Activated CD4-positive, CD25-positive, alpha-beta regulatory T cell (primary cell): ENCODE measurements at places on chromosomes 7 and 10.

DNA sequence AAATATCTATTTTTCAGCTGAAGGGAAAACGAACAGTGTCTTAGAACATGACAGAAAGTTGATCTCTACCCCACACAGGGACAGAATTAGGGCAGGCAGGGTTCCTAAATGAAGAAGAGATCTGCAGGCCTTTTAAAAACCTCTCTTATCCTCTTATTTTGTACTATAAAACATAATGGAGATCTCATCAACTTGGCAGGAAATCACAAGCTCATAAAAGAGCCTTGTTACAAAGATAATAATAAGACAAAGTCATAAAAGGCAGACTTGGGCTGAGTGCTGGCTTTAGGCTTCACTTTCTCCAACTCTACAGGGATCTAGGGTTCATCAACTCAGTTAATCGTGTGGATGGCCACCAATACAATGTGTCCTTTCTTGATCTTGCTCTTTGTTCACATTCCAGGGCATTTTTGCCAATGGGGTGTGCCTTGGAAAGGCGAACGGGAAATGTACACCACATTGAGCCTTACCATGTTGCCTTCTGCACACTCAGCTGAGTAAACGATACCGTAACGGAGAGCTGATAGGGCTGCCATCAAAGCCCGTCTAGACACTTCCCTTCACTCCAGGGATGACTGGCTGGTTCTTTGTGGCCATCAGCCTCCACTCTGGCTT lies 7.1 kb upstream of the TEX36 start:
- DNase-seq, result no peak

DNA sequence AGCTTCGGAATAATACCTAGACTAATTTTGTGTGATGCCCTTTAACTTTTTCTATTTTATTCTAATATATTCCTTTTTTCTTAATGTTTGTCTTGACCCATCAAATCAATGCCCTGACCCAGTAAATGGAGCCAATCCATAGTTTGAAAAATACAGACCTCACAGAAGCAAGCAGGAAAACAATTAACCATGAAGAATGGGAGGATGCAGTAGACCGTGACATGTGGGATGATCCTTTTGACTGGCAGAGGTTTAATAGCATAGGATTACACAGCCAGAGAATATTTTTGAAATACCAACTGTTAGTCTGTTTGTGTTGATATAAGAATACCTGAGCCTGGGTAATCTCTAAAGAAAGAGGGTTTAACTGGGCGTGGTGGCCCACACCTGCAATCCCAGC lies 142.6 kb upstream of the NEBL start:
- DNase-seq, result no peak

- DNase-seq, result no peak
Observed at GRCh38 chr7:25485026-25485425, 256.7 kb upstream of the NPVF start.

GRCh38 chr7:27971171-27971812 lies 209.3 kb downstream of the JAZF1 start:
- no peak for DNase-seq

DNA sequence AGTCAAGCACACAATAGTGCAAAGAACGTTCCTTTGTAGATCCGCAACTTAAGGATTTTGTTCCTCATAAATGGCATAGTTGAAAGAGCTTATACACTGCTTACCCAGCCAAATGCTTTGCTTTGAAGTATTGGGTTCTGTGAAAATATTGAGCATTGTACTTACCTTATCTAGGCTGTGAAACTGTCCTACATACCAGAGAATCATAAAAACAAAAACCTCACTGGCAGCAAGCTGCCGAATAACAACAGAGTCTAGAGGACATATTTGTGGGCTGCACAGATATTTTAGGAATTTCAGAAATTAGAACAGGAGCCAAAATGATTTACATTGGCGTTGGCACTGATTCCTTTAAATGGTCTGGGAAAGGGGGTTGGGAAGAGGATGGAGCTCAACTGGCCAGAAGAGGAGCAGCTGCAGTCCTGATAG lies 174.8 kb downstream of the RTKN2 start:
- no peak for DNase-seq

GRCh38 chr7:139341776-139342226 lies 664 bp downstream of the FMC1 start:
- no peak for DNase-seq

GRCh38 chr10:124611738-124612137 lies 132.4 kb downstream of the FAM53B start:
- DNase-seq, result peak; percentile 16

DNA sequence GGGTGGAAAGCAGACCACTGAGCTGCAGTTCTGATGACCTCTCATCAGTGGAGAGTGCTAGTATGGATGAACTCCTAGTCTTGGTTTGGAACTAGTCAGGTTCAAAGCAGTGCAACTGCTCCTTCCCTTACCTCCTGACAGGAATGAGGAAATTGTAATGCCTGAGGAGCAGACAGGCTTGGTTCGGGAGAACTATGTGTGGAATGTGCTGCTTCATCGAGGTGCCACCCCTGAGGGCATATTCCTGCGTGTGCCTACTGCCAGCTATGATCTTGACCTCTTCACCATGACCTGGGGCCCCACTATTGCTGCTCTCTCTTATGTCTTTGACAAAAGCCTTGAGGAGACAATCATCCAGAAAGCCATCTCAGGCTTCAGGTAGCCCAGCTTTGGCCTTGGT lies 27.4 kb upstream of the NFKB2 start:
- no peak for DNase-seq

GRCh38 chr7:21948364-21948763 lies 2.7 kb upstream of the CDCA7L start:
- no peak for DNase-seq

DNA sequence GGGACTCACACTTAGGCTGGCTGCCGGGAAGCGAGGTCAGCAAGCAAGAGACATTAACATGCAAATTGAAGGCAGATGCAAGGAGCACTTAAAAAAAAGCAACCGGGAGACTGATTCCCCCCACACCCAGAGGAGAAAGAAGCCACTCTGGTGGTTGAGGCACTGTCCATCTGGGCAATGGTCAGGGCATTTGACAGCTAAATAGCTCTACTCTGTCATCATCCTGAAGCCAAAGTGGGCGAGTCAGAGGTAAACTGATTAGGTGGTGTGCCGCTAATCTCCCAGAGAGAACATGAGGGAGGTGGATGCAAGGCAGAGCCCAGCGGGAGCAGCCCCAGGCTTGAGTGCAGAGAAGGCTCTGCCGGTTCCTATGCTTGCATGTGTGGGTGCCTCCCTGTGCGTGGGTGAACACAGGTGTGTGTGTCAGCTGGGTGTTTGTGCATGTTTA lies 100.6 kb downstream of the PLXNA4 start:
- no peak for DNase-seq

- DNase-seq, result no peak
Observed at GRCh38 chr7:10998996-10999757, 25.5 kb downstream of the PHF14 start.

DNA sequence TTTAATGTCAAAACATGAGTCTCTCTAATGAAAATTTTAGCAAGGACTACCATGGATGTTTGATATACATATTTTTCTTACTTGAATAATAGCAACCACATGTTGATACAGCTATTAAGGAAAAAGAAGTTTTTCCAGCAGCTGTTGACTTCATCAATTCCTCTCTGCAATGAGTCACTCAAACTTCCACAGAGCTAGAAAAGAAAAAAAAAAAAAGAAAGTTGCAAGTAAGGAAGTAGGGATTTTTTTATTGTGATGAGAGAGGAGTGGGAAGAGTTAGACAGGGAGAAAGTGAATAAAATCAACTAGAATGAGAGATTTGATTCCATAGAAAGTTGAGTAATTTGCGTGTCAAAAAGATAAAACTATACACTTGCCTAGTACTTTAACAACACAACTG lies 46.2 kb downstream of the CAV1 start:
- DNase-seq, result no peak

- DNase-seq, result no peak
Observed at GRCh38 chr10:37222046-37222445, 96.6 kb downstream of the ANKRD30A start.

GRCh38 chr7:44197474-44197873 lies 3.3 kb upstream of the YKT6 start:
- DNase-seq, result no peak

DNA sequence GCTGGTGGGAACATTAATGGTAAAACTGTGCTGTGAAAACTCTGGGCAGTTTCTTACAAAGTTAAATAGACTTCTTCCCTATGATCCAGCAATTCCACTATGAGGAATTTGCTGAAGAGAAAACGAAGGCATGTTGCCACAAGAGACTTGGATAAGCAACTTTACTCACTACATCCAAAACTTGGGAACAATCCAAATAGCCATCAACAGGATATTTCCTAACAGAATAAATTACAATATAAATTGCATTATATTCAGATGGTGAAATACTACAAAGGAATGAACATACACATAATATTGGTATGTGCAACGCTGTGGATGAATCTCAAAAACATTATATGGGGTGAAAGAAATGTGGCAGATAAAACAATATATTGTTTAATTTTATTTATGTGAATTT lies 21.4 kb upstream of the MKI67 start:
- DNase-seq, result no peak

DNA sequence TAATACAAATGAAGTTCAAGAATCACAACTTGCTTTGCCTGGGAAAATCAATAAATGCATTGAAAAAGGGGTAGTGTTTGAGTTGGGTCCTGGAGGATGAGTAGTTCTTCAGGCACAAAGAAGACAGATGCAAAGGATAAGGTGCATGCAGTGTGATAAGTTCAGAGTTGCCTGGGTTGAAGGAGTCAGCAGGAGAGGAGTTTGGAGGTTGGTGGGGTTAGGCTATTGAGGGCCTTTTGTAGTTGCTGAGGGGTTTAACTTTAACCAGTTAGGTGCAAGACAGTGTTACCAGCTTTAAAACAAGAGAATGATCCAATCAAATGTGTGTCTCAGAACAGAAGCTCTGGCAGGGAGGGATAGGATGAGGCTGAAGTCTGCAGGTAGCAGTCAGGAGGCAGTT lies 44.3 kb upstream of the GLCCI1 start:
- DNase-seq, result no peak

DNA sequence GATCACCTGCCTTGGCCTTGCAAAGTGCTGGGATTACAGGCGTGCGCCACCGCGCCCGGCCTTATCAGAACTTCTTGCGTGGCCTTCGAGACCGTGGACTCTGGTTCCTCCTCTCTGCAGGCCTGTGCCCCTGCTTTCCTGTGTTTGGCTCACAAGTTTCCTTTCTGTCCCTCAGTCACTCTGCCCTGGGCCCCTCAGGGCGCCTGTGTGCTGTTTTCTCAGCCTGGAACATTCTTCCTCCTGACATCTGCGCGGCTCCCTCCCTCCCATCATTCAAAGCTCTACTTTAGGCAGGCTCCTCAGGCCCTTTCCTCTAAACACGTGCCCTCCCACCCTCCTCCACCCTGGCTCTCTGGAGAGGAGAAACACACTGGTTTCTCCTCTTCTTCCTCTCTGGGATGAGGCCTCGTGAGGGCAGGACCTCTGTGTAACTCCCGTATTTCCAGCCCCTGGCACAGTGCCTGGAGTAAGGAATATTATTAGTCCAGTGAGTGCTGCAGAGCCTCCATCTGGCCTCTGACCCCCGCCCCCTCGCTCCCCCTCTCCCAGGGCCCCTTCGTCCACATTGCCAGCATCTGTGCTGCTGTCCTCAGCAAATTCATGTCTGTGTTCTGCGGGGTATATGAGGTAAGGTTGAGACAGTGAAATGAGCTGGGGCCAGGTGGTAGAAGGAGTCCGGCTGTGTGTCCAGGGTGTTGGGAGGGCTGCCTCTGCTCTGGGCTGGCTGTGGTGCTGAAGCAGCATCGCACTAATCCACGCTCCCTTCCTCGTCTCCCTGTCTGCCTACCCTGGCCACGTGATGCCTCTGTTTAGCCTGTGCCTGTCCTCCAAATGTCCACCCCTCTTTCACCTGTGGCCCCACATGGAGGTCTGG lies 7.1 kb downstream of the CLCN1 start:
- DNase-seq, result no peak

DNA sequence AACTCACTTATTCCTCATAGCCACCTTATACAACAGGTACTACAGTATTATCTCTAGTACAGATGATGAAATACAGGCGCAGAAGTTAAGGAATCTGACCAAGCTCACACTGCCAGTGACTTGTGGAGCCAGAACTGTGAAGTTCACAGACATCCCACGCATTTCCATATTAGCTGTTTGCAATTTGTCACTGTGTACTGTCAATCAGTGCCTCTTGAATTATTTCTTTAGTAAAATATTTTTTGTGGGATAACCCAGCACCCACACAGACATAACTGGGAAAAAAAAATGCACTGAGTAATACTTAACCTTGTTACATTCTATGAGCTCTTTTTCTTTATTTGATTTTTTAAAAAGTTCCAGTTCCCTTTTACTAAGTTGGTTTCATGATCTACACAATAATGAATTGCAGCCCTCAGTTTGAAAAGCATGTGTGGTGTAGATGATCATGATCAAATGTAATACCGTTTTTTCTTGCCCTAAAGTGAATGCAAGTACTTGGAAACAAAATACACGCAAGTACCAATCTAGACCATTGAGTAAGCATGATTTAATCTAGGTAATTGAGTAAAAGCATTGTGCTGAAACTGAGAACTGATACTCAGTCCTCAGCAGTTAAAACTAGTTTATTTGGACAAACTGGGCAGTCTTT lies 14.1 kb downstream of the CUL1 start:
- DNase-seq, result no peak

DNA sequence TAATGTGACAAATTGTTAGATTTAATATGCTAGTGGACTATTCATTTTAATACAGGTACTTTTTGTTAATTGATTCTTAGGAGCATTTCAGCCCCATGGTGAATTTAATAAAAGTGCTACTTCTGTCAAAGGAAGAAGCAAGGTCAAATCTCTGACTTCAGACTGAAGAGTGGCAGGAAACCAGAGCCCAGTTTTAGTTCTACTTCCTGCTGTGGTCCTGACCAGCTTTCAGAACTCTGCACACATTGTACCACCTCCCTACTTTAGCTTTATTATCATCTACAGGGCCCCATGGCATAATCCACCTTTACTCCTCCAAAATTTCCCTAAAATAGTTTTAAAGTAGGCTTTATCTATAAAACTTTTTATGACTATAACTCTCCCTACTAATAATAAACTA lies 33.7 kb downstream of the CTTNBP2 start:
- DNase-seq, result no peak

GRCh38 chr7:92421676-92422435 lies 25.4 kb upstream of the GATAD1 start:
- DNase-seq, result no peak

- DNase-seq, result no peak
Observed at GRCh38 chr7:17342756-17343155, 44.3 kb downstream of the AHR start.

DNA sequence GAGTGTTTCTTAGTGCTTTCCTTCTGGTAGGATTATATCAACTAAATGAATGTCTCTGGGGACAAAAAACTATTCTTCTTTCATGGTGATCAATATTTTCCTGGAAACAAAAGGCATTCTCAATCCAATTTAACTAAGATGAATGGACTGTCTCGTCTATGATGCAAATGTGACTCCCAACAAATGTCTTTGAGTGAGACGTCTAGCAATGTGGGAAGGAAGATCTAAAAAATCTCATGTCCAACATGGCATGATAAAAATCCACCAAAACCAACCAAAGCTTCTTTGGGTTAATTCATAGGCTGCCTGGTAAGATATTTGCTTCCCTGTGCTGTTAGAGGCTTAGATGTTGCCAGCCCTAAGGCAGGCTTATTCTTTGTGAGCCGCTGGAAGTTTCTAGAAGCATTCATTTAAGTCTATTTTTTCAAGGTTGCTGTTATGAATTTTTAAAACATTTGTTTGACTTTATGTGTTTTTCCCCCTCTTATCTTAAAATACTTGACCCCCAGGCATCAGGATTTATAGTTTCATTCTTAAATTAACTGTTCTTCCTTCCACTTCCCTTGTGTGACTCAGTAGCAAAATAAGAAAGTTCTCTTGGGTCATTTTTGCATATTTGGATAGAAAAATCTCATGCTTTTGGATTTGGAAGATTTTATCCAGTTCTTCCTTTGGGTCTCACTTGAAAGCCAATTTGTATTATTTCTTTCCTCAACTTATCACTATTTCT lies 156.3 kb downstream of the NRP1 start:
- DNase-seq, result no peak
